NCI-H1694 treated with DMSO at 0.1 percent for 48 hours (cell line): ENCODE measurements at places on chromosomes 3 and 15.

DNA sequence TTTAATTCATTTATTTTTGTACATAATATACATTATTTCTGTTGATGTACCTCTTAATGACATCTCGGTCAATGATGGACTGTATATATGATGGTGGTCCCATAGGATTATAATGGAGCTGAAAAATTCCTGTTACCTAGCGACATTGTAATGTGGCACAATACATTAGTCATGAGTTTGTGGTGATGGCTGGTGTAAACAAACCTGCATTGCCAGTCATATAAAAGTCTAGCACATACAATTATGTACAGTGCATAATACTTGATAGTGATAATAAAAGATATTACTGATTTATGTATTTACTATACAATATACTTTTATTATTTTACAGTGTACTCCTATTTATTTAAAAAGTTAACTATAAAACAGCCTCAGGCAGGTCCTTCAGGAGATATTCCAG lies 15.1 kb downstream of the TTC14 start:
- no peak for DNase-seq

DNA sequence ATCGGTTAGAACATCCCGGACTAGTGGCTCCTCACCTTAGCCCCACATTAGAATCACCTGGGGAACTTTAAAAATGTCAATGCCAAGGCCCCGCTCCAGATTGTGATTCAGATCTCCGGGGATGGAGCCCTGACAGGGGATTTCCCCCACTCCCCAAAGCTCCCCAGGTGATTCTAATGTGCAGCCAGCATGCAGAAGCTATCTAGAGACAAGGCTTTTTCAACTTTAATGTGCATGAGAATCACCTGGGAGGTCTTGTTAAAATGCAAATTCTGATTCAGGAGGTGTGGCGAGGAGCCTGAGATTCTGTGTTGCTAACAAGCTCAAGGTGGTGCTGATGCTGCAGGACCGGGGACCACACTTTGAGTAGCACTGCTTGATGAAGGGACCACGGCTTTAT lies 156.7 kb downstream of the RAB11A start:
- DNase-seq = no peak

GRCh38 chr3:142866841-142867631 lies 21.8 kb downstream of the PCOLCE2 start:
- DNase-seq = no peak

DNA sequence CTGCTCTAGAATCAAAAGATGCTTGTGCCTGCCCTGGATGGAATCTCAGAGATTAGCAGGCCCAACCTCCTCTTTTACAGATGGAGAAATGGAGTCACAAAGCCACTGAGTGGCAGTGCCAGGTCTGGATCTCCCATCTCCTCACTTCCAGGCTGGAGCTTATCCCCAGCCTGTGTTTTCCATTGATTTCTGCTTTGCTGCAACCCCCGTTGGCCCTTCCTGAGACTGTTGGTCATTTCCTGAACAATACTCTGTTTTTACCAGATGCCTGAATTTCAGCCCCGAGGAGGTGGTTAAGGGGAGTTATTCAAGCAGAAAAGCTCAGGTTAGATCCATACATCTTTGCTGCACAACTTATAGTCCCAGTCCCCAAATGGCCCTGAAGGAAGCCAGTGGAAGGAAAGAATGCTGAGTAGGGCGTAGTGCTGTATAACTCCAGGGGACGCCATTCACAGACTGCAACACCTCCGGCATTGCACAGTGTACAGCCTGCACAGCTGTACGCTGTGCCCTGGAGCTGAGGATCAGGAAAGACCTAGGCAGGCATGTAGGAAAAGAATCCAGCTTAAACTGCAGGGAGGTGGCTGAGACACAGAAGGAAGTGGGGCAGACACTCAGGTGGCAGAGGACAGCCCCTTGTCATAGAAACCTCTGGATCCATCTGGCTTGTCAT lies 77.5 kb downstream of the RPLP1 start:
- no peak for DNase-seq

DNA sequence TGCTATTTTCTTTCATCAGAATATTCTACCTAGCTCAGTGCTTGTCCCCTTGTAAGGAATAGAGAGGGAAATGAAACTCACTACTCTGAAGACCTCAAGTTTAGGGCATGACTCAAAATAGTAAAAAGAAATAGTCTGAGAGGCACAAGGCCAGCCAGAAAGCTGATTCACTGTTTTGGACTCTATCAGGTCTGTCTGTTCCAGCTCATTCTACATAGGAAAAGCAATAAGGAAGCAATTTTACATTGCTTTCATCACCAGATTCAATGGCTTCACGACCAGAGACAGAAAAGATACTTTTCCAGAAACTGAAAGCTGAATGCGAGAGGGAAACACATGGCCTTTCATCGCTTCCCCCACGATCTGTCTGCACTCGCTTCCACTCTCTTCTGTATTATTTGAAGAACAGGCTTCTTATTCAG lies 276.0 kb downstream of the GBE1 start:
- DNase-seq = no peak

GRCh38 chr3:103308921-103309320 lies 874.1 kb downstream of the ZPLD1 start:
- DNase-seq = no peak

DNA sequence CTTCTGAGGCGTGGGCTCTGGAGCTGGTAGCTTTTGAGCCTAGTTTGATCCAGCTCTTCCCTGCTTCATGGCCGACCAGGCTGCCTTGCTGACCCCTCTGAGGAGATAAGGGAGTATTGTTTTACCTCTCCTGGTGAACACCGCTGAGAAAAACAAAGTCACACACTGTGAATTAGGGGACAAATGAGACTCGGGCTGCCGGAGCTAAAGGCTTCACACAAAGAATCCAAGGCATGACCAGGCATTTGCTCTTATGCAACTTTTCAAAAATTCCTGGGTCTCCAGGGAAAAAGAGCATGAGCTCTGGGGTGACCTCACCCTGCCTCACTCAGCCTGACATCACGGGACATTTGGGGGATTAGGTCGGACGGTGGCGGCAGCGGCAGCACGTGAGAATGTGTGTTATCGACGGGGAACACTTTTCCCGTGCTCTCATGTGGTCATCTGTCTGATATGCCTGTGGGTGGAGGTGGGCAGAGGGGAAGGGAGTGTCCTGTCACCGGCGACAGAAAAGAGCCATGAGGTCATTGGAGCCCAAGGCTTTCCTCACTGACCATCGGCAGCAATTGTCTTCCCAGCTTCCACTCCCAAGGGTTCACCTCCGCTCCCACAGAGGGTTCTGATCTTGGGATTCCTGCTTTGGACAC lies 61.0 kb downstream of the TMEM44 start:
- no peak for DNase-seq

DNA sequence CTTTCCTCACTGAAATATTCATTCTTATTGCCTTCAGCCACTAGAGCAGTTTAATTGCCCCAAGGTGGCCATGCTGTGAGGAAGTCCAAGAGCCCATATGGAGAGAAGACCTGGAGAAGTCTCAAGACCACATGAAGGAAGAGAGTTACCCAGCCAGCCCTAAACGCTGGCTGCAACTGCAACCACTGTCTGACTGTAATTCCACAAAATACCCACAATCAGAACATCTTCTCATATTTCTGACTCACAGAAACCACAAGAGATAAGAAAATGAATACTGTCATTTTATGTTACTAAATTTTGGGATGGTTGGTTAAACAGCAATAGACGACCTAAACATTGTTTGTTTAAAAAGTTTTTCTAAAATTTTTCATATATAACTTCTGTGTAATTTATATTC lies 14.7 kb upstream of the SST start:
- no peak for DNase-seq

DNA sequence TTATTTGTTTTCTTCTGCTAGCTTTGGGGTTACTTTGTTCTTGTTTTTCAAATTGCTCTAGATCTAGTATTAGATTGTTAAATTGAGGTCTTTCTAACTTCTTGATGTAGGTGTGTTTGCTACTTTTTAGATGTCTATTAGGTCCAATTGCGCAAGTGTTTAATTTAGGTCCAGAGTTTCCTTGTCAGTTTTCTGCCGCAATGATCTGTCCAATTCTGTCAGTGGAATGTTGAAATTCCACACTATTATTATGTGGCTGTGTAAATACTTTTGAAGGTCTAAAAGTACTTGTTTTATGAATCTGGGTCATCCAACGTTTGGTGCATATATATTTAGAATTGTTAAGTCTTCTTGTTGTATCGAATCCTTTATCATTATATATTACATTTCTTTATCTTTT lies 324.4 kb upstream of the SGO1 start:
- no peak for DNase-seq

- no peak for DNase-seq
These were observed 8.1 kb upstream of the PCOLCE2 start for GRCh38 chr3:142896996-142897395.

- DNase-seq = no peak
These were observed 35.5 kb upstream of the HACD2 start for GRCh38 chr3:123620343-123620742.

DNA sequence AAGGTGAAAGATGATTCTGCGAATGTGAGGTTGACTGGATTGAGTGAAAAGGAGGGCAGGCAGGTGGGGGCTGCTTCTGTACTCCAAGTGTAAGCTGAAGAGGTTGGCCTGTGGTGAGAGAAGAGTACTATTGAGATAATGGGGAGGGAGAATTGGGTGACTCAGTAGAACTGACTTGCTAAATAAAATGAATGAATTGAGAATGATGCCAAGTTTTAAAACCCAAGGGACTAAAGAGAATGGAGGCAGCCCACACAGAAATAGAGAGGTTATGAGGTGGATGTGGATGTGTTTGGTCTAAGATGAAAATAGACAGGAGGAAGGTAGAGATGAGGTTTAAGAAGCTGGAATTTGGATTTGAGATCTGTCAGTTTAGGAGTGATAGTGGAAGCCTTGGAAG lies 5.9 kb downstream of the MME start:
- DNase-seq = no peak

- DNase-seq = peak; percentile 72
These were observed 154.5 kb upstream of the TSC22D2 start for GRCh38 chr3:150253622-150254021.

DNA sequence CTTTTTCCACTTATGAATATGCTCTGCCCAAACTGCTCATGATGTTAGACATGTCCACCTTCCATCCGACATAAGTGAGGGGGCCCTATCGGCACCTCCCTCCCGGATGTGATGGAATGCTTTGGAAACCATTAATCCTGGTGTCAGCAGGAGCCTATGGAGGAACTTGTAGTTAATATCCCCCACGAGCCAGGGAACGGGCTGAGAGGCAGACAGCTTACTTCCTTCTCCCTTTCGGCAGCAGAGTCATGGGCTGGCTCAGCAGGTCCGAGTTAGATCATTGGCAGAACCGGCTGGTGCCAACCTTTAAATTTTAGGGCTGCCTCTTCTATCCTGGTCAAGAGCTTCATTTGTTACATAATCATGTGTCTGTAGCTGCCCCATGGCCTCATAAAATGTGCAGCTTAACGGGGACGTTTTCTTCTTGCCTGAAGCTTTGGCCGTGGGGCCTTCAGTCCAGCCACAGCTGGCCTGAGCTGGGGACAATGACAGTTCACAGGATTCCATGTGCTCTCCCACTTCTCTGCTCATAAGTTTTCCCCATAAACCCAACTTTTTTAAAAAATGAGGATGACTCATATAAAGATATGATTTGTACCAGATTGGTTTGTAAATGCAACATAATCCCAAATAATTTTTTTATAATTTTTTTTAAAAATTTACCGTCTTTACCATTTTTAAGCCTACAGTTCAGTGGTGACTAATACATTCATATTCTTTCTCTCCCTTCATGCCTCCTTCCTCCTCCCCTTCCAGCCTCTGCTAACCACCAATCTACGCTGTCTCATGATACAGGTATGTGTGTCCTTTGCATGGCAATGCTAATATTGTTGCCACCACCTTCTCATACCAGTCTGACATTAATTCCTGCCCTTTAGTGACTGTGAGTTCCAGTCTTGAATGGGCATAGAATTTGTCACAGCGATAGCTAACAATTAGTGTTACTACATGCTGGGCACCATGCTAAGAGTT lies 62.2 kb upstream of the RGMA start:
- no peak for DNase-seq

GRCh38 chr3:151871639-151872468 lies 1.6 kb upstream of the SUCNR1 start:
- DNase-seq = no peak
